EL (cell line): ENCODE measurements at places on chromosomes 2 and 18.

GRCh38 chr2:113291191-113291590 lies 12.5 kb upstream of the PAX8 start:
- DNase-seq = no peak

- no peak for DNase-seq
Measured at GRCh38 chr2:198880421-198880820, 577.3 kb downstream of the SATB2 start.

- DNase-seq = no peak
Measured at GRCh38 chr2:235613649-235614048, 119.8 kb downstream of the AGAP1 start.

GRCh38 chr18:11494107-11494506 lies 115.3 kb upstream of the SLC35G4 start:
- peak; percentile 69 for DNase-seq

DNA sequence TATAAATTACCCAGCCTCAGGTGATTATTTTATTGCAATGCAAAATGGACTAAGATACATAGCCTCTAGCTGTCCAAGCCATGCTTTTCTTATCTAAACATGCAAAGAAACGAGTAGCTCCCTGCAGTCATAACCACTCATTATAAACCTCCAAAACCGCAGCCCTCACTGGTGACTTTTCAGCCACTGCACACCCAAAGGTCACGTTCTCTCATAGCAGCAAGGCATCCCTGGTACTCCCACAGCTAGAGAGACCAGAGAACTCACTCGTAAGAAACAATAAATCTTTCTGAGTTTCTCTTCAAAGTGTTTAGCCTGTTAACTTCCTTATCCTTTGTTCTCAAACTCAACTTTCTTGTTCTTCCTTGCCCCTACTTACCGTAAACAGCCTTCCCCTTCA lies 28.5 kb upstream of the RALBP1 start:
- DNase-seq = no peak

GRCh38 chr2:46656640-46657039 lies 177.3 kb downstream of the TMEM247 start:
- DNase-seq = no peak

GRCh38 chr2:18980786-18981430 lies 377.5 kb downstream of the OSR1 start:
- no peak for DNase-seq

DNA sequence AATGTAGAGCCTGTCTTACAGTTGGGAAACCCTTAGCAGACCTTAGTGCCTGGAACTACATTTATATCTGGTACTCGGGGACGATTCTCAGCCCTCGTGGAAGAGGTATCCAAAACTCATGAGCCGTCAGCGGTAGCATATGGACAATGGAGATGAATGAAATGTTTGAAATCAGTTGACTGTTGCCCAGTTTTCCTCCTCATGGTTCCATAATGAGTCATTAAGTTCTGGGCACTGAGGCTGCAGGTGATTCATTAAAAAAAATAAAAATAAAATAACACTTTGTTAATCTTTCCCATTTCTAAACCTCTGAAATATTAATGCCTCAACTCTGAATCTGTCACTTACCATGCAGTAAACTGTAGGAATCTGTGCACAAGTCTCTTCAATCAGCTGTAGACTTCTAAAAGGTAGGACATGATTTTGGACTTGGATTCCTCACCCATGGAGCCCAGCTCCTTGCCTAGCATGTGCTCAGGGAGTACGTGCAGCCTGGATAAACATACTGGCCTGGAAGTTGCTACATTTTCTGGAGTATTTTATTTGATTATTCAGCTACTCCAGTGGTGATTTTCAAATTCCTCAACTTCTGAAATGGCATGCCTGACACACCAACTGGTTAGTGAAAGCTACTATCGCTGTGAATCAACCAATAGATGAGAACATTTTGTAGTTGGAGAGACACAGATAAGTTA lies 979.2 kb downstream of the CNTNAP5 start:
- no peak for DNase-seq

- no peak for DNase-seq
Measured at GRCh38 chr2:128573116-128573515, 254.4 kb upstream of the HS6ST1 start.

DNA sequence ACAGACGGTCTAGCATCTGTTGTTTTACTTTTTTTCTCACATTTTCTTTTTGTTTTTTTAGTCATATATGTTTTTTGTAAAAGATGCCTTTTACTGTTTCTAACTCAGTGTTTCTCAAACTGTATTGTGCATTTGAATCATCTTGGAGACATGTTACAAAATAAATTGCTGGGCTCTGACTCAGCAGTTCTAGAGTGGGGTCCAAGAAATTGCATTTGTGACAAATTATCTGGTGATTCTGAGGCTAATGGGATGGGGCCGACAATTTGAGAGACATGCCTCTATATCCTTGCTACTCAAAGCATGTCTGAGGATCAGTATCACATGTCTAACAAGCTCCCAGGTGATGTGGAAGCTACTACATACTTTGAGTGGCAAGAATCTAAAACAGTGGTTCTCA lies 478.8 kb downstream of the PLCL1 start:
- peak; percentile 3 for DNase-seq

GRCh38 chr2:23541503-23542229 lies 156.7 kb downstream of the KLHL29 start:
- no peak for DNase-seq

- DNase-seq = peak; percentile 33
Measured at GRCh38 chr18:22470248-22471235, 52.8 kb upstream of the CTAGE1 start.
